Activated CD4-positive, CD25-positive, alpha-beta regulatory T cell (primary cell): ENCODE measurements at places on chromosomes 4 and X.

DNA sequence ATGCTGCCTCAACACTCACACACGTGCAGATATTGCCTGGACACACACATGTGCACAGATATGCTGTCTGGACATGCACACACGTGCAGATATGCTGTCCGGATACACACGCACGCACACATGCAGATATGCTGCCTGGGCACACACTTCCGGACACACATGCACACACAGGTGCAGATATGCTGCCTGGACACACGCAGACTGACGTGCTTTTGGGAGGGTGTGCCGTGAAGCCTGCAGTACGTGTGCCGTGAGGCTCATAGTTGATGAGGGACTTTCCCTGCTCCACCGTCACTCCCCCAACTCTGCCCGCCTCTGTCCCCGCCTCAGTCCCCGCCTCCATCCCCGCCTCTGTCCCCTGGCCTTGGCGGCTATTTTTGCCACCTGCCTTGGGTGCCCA, 14.7 kb downstream of the FGFRL1 start:
- DNase-seq, result no peak

DNA sequence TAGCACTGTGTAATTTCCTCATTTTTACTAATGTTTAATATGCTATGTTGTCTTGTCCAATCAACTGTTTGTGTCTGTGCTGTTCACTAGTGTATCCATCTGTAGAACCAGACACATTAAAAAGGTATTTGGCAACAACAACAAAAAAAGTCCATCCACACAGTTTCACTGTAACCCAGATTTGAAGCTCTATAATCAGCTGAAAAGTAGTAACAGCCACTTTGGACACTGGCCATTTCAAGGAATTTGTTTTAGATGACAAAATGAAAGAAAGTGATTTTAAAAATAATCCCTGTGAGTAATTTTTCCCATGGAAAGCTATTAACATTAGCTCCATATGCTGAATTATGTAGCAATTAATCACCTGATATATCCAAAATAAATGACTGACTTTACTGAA, 2.2 kb upstream of the FBXL5 start:
- DNase-seq, result no peak

DNA sequence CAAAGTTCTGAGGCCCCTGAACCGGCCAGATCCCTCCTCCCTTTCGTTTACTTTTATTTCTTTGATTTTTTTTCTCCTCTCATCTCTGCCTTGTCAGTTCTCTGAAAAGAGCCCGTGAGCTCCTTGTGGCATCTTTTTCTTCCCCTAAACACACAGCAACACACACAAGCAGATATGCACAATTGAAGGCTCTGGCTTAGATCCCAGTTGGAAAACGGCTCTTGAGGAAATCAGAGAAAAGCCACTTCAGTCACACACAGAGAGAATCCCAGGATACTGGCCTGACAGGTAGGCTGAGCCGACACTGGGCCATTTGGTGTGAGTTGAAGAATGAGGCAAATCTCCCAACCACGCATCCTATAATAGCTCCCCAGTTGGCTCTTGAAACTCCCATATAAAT, 12.9 kb downstream of the DIPK2B start:
- DNase-seq, result no peak

DNA sequence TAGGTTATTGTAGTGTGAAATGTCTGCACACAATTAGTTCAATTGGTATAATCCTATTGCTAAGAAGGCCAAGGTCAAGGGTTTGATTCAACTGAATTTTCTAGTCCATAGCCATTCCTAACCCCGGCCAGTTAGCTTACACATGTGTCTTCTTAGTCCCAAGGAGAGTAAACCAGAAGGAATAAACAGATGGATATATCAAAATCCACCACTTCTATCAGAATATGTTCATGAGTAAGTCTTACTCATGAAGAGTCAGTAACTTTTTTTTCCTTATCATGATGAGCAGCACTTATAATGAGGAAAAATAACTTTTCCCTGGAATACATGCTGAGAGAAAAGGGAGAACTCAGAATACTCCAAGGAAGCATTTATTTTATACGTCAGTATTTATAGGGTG, 9.5 kb downstream of the HHIP start:
- no peak for DNase-seq

GRCh38 chr4:40586729-40587128, 42.9 kb downstream of the RBM47 start:
- no peak for DNase-seq

DNA sequence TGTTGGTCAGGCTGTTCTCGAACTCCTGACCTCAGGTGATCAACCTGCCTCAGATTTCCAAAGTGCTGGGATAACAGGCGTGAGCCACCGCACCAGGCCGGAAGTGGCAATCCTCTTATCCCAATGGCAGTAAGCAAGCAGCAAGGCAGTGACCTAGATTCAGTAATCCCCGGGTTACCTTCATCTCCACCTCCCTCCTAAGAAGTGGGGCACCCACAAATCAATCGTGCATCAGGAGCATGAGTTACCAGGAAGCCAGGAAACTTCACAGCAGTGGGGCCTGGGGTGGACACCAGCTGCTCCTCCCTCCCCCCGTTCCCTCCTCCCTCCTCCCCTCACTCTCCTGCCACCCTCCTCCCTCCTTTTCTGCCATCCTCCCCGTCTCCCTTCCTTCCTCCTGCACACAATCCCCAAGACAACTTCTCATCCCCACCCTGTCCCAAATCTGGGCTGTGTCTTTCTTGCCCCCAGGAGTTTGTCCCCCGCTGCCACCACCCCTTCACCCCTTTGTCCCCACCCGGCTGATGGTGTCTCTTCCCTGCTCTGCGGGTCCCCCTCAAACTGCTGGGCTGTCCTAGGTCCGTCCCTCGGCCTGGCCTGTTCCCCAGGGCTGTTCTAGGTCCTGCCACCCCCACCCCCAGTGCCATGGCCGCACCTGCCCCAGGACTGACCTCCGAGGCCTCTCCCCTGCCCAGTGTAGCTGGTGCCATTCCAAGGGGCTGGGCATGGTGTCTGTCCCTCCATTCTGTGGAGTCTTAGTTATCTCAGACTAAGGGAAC, 2.2 kb downstream of the PDE6B start:
- DNase-seq, result no peak

DNA sequence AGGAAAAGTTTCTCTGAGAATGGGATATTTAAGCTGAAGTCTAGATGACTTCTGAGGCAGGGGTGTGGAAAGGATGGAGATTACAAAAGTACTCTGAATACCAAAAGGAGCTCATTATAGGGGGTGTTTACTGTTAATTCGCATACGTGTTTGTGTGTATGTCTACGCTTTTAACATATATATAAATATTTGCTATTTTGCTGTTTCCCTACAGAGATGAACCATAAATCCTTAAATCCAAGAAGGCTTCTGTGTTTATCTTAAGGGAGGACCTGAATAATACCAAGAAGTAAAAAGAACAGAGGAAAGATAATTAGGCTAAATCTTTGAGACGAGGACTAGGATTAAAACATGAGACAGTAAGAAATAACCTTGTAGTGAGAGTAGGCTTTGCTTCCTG, 166.0 kb downstream of the ARAP2 start:
- DNase-seq, result no peak

- DNase-seq, result no peak
These were observed at the start of gene FGFBP2 for GRCh38 chr4:15963001-15963451. TSS of gene FGFBP2 (minus strand) at chr4:15963175. CDS start at chr4:15963129, 46 bp downstream.
